Stimulated activated CD4-positive, alpha-beta T cell treated with anti-CD3 and anti-CD28 coated beads, Interleukin-1b, Interleukin-23, amount 100 ng/mL, for 1 hour (primary cell): ENCODE measurements at places on chromosomes 1 and 21.

DNA sequence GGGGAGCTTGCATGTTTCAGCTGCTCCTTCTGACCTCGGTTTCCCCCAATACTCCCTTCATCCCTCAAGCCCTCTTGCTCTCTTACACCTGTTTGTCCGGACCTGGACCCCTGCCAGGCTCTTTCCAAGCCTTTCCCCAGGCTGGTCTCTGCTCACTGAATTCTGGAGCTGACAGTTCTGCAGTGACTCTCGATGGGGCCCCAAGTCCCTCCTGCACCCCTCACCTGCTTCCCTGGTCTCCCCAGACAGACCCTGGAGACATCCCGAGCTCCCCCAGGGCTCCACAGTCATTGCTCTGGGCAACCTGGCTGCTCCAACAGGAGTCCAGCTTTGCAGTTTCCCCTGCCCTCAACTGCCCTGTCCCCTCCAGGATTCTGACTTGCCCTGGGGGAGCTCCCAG lies 198.6 kb downstream of the GRIK3 start:
- no peak for DNase-seq

GRCh38 chr1:21762022-21762404 lies 20.9 kb downstream of the USP48 start:
- DNase-seq, result no peak

- no peak for DNase-seq
Measured at GRCh38 chr1:18132711-18133541, 25.3 kb downstream of the IGSF21 start.

GRCh38 chr1:170545476-170545875 lies 13.5 kb downstream of the GORAB start:
- no peak for DNase-seq

- DNase-seq, result no peak
Measured at GRCh38 chr1:171798311-171798710, 16.9 kb downstream of the METTL13 start.

DNA sequence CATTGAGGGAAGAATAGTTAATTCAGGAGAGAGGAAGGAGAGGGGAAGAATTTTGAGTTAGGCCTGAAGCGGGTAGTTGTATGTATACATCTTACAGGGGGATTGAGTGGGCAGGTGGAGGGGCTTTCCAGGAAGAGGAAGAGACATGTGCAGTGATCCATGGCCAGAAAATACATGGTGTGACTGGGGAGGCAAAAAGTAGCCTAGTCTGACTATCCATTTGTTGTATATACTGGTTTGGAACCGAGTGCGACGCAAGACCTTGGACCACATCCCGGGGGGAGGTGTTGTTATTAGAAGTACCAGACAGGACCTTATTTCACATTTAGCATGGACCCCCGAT lies 158.3 kb downstream of the SDCCAG8 start:
- DNase-seq, result no peak

DNA sequence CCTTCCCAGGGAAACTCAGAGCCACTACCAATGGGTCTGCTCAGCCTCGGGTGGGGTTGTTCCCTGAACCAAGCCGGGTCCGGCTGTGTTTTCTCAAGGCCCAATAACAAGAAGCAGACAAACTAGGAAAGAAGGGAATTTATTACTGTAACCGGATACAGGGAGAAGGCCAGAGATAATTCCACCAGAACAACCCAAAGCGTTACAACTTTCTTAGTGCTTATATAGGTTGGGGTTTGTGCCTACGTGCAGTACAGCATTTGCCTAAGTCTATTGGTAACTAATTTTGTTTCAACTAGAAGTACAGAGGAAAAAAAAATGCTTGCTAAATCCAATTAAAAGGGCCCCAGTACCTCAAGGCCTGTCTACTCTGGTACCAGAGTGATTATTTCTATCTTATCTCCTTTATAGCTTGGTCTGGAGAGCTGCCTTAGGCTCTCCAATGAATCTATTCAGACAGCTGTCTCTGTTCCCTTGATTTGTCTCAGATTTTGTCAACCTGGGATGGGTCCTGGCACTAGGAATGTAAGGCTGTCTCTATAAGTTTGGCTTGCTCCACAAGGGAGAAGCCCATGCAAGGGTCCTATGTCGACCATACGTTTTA lies 57.3 kb upstream of the CCDC190 start:
- DNase-seq, result no peak

GRCh38 chr1:232405781-232406180 lies 224.2 kb downstream of the SIPA1L2 start:
- DNase-seq, result no peak
